ENCODE measurements at places on chromosomes 4 and X.

DNA sequence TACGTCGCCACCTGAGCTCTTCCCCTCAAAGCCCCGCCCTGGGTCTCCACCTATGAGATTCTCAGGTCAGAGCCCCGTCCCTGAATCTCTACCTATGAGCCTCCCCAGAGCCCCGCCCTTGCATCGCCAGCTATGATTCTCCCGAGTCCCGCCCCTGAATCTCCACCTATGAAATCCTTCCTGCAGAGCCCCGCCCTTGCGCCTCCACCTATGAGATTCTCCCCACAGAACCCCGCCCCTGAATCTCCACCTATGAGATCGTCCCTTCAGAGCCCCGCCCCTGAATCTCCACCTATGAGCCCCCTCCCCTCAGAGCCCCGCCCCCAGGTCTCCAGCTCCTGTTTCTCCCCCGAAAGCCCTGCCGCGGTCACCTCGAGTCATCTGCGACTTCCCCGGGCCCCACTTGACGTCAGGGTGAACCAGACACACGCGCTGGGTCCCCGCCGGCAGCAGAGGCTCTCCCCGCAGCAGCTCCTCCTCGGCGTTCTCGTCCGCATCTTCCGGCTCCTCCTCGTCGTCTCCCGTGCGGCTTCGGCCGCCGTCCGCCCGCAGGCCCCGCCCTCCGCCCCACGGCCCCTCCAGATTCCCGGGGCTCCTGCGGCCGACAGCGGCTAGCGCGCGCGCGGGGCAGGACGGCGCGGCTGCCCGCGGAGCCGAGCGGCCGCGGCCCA lies 393 bp downstream of the GTPBP6 start:
- DNase-seq: peak; percentile 90

DNA sequence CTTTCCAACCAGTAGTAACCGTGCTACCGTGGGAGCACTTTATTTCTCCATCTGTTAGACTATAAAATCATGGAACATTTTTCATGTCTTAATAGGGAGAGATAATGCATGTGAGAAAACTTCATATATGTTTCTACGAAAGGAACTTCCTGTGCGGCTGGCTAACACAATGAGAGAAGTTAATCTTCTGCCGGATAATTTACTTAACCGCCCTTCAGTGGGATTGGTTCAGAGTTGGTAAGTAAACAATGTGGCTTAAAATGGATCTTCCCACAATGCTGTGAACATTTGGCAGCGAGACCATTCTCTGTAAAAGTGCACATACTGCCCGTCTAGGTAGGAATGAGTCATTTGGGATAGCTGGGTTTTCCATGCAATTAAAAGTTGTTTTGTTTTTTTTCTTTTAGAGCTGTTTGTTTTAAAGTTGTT lies 29.6 kb downstream of the PDK3 start:
- DNase-seq: no peak

- DNase-seq: no peak
Measured at GRCh38 chr4:6727081-6727942, 11.3 kb downstream of the BLOC1S4 start.

GRCh38 chr4:156456830-156457229 lies 503.2 kb upstream of the CTSO start:
- DNase-seq: no peak

GRCh38 chrX:14616301-14616700 lies 87.0 kb downstream of the GLRA2 start:
- DNase-seq: no peak

DNA sequence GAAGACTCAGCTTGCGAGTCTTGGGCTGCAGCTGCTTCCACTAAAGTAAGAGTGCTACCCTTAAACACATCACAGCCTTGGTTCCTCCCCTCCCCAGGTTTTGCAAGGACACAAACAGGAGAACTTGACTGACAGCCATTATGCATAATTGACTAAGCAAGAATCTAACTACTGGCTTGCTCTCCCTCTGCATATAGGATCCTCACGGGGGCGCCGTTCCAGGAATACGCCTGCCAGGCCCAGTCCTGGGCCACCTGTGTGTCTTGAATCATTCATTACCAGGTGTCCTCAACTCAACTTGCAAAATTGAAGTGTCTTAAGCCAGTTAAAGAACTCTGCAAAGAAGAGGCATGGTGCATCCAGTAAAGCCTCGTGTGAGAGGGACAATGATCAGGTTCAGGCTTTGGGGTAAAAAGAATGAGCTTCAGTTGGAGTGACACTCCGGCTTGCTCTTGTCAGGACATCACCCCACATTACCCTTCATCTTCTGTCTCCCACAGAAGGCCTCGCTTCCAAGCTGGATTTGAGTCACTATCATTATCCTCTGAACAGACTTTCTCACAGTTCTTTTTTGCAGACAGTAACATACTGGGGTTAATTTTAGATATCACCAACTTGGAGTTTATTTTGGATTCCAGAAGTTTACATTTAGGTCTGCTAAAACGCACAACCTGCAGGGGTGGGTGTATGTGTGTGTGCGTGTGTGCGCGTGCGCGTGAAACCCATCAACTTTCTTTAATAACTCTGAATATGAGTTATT lies 273.5 kb upstream of the HS3ST1 start:
- no peak for DNase-seq

- no peak for DNase-seq
Measured at GRCh38 chr4:163495900-163496299, 1.4 kb downstream of the TMA16 start.

GRCh38 chr4:102535398-102536082 lies 34.4 kb downstream of the NFKB1 start:
- DNase-seq: no peak

DNA sequence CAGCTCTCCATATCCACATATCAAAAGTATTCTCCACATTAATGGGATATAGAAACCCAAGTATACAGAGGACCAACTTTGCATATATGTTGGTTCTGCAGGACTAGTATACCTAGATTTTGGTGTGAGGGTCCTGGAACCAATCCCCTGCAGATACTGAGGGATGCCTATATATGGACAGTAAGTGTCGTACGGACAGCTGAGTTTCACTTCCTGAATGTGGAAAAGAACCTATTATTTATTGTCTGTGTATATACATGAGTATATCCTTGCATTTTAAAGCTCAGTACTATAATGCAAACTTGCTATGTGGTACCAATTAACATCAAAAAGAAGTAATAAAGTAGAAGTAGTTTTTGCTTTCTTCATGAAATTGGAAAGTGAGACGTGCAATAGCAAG lies 101.9 kb downstream of the FBXW7 start:
- DNase-seq: no peak

DNA sequence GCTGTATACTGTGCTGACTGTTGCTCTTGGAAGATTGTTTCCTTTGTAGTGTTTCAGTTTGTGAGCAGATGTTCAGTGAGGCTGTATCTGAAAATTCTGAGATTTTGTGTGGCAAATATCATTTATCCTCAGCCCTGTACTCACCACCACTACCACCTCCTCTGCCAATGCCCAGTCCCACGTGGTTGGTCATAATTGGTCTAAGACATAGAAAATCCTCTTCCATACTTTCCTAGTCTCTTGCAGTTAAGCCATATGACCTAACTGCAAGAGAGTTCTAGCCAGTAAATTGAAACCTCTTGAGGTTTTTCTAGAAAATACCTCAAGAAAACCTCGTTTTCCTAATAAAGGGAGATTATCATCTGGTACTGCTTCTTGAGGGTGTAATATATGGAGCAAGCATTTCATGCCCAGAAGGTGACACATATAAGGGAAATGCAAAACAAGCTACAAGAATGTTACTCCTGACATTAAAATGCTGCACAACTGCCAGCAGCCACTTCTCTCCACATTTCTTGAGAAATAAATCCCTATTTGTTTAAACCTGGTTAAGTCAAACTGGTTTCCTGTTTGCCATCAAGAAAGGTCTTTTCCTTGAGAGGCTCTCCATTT lies 32.8 kb downstream of the ABCE1 start:
- DNase-seq: no peak

DNA sequence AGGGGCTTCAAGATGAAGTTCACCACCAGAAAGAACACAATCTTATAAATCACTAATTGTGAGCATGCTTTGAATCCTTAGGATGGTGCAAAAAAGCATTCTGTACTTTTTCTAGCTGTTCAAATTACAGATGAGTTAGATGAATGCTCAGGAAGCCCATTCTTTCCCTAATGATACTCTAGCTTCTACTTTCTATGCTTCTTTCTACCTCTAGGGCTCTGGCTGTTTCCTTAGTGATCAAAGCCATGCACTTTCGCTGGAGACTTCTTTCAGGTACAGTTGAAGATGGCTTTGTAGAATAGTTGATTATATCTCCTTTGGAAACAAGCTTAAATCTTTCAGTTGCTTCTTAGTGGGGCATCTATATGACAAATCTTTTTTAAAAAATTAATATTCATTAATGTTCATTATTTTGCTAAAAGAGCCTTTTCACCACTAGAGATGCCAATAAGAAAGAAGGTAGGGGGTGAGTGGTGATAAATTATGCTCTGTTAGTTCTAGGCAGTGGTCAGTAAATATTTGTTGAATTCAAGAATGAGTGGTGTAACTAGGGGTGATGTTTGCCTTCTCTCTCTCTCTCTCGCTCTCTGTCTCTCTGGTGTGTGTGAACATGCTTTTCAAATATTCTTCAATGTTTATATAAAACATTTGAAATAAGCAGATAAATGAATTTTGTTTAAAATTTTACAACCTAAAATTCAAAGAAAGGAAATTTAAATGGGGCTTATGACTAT lies 169.4 kb downstream of the GLUD2 start:
- no peak for DNase-seq

- no peak for DNase-seq
Measured at GRCh38 chr4:57985161-57985560, 875.0 kb upstream of the IGFBP7 start.

GRCh38 chr4:117135634-117136354 lies 50.4 kb upstream of the TRAM1L1 start:
- no peak for DNase-seq

GRCh38 chrX:139299309-139299708 lies 231.2 kb upstream of the F9 start:
- no peak for DNase-seq

DNA sequence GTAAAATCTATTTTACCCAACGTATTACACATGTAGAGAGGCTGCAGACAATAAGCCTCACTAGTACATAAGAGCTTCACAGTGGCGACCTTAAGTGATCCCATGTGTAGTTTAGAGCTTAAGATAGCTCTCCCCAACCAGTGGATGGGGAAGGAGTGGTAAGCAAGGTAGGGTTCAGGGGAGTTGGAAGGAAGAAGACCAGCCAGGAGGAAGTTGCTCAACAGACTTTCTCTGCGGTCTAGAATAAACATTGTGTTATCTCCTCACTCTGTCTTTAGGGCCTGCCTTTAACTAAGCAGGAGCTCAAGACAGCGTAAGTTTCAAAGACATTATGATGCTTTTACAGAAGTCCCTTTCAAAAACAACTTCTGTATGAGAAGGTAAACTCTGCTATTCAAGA lies 16.8 kb downstream of the MEPE start:
- DNase-seq: no peak

DNA sequence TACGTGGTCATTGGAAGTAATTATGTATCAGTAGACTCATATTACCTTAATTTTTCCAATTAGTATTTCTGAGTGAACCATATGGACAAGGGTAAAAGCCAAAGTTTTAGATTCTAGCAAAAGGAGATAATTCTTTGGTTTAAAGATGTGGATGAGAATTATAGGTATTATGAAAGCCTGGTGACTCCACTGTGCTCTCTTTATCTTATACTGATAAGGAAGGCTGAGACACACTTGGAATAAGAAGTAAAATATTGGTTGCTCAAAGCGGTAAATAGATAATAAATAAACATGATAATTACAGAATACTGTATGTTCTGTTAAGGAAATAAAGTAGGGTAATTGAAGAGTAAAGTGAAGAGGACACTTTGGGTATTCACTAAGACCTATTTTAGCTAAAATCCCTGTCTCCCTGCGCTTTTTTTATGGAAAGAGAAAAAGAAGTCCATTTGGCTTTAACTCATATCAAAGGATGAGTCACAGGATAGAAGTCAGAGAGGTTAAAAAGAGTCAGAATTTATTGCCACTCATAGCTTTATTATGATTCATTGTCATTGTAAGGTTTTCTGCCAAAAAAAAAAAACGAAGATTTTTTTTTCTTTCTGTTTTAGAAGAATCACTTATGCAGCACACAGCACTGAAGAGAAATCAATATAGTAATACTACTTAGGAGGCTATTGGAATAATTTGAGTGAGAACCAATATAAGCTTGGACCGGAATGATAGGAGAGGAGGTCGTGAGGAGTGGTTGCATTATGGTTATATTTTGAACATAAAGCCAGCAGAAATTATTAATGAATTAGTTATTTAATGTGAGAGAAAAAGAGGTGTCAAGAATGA lies 2463.1 kb downstream of the ARAP2 start:
- DNase-seq: no peak

DNA sequence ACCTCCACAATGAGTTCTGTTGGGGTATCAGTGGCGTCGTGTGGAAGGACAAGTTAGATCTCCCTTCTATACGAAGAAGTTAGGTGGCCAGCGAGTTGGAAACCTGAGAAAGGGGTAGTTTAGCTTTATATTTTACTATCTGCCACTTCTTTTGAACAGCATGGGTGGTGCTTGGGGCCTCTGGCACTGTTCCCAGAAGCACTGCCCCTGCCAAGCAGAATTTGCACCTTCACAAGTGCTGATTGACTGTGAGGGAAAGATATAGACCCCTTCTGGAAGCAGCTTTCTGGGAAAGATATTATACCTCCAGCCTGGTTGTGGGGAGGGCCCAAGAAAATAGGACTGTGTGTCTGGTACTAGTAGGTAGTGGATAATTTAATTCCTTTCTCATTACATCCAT lies 246.9 kb downstream of the FBXO8 start:
- DNase-seq: no peak

- DNase-seq: no peak
Measured at GRCh38 chr4:136810626-136811025, 721.7 kb downstream of the PCDH18 start.

- no peak for DNase-seq
Measured at GRCh38 chr4:169906104-169906503, 120.1 kb downstream of the MFAP3L start.

GRCh38 chrX:149504226-149504914 lies 736 bp downstream of the IDS start:
- DNase-seq: peak; percentile 47

DNA sequence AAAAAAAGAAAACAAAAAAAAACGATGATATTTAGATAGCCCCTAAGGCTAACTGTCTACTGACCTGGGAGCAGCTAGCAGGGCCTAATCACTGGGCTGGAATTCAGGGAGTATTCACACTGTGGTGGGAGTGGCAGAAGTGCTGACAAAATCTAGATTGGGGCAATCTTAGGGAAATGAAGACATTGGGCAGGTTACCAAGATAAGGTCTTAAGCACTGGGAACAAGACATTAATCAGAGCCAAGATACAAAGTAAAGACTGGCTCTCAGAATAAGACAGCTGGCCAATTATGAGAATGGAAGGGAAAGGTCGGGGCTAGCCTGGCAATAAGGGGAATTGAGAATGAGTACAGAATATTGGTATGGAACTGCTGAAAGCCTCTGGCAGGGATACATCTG lies 100.2 kb upstream of the GRIA3 start:
- no peak for DNase-seq

DNA sequence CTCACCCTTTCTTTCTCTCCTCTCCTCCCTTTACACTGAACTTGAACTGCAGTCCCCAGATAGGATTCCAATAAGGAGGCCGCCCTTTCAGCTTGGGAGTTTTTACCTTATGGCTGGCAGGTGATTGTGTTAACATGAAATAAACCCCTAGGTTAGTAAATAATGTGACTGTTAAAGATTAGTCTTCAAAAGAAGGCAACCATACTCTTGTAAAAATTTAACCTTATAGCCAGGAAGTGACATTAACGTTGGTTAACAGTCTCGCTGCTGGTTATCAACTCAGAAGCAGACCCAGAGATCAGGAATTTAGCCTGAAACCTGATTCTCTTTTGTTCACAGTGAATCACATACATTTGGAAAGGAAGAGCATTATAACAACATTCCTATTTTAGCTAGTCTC lies 15.2 kb downstream of the FHDC1 start:
- DNase-seq: no peak

Data from activated CD8-positive, alpha-beta memory T cell treated with anti-CD3 and anti-CD28 coated beads for 1 hour (primary cell).